Islet precursor cell (in vitro differentiated cells): ENCODE measurements at places on chromosomes 16 and 17.
A peak's percentile ranks its signal among the peaks of the same experiment; 100 is the strongest.

DNA sequence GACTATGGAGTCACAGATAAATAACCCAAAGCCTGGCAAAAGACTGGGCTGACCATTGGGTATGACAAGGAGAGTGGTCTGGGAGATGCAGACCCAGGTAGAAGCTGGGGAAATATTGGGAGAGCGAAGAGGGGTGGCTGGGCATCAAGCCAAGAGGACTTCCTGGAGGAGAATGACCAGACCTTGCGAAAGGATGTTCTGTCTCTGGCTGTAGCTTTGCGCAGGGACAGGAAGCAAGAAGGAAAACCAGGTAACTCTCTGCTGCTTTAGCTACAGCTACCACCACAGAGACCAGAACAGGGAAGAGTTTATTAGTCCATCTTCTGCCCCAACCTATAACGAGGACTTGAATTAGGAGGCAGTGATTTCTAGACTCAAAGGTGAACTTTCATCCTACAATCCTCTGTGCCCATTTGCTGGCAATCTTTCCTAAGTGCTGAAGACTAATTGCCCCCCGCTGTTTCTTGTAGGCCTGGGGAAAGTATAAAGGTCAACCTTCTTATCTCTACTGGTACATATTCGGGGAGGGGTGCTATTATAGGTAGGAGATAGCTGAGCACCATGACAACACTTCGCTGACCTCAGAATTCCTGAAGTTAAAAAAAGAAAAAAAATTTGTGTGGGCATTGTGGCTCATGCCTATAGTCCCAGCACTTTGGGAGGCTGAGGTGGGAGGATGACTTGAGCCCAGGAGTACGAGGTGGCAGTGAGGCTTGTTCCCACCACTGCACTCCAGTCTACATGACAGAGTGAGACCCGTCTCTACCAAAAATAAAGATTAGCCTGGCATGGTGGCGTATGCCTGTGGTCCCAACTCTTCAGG, 19.1 kb upstream of the KIFC3 start:
- no peak for DNase-seq

DNA sequence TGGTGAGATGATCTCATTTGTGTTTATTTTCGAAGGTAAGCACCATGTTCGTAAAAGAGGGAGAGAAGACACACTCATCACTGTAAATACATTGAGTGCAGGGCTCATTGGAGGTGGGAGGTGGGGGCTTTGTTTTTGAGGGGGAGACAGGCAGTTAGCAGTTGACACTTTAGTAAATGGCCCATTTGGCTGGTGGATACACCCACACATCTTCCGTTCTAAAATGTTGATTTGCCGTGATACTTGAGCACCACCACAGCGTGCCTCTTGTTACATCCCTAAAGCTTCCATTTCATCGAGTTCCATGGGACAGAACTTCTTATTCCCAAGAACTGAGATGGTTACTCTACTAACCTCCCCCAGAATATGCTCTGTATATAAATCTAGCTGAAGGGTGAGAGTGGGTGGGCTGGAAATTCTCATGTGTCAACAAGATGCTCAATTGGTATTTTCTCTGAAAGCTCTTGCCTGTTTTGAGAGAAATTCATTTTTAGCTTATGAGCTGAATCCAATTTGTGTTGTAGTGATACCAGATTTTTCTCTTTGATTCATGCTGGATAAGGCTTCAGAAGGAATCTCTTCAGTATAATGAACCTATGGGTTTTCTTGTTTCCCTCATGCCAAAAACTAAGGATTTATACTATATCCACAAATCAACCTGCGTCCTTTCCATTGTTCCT, 314.3 kb downstream of the RBFOX1 start:
- no peak for DNase-seq

DNA sequence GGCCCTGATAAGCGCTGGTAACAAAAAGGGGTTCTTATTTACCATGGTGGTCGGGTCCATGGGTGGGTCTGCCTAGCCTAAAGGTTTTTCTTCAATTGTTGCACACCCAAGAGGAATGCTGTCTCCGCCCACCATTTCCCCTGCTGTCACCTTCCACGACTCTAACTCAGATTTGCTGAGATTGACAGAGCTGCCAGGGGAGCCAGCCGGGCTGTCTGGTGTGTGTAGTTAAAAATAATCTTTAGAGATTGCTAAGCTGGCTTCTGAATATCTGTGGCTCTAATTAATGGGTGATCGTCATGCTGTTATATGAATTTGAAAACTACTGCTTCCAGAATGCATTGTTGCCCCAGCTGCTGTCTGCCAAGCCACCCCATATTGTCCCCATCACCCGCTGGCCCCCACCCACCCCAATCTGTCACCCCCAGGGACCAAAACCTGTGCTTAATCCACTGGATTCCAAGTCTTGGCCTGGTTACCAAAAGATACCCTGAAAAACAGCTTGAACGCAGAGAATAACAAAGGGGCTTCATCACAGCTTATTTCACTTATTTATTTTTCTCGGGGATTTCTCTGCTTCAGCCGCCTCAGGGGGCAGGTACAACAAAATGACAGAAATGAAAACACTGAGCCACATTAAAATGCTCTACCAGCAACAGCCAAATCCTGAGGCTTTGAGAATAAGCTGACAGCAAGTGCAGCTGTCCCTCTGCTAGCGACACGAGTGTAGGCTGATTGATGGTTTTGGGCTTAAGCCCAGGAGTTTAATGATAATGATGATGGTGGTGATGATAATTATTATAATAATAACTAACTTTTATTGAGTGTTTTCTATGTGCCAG, 46.1 kb upstream of the NLK start:
- no peak for DNase-seq

- DNase-seq = no peak
Observed at GRCh38 chr16:15640966-15641365, 2.0 kb downstream of the MARF1 start.

- DNase-seq = no peak
Observed at GRCh38 chr17:7835814-7836595, 2.0 kb downstream of the KDM6B start.

DNA sequence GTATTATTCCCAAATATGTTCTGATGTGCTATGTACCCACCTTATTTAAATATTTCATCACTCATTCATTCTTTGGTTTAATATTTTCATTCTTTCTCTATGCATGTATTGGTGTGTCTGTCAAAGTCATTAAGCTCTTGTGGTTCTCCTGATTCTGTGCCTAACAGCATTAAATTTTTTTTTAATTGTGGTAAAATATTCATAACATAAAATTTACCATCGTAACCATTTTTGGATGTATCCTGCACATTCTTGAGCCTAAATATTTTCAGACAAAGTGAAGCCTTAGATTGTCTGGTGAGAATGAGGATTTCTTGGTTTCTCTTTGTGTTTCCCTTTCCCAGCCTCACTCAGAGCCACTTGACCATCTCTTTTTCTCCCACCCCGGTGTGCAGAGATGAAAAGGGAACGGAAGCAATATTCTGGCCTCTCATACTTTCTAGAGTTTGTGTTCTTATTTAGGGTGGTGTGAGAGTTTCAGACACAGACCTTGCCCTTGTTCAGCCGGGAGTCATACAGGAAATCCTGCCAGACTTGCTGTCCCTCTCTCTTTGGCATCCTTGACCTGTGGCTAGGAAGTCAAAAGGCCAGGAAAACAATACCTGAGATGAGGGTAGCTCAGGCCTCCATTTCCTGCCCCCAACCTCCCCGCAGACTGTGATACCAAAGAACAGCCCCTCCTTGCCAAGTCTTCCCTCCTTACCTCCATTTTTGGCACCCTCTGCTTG, 4.9 kb downstream of the CCL5 start:
- DNase-seq = no peak

DNA sequence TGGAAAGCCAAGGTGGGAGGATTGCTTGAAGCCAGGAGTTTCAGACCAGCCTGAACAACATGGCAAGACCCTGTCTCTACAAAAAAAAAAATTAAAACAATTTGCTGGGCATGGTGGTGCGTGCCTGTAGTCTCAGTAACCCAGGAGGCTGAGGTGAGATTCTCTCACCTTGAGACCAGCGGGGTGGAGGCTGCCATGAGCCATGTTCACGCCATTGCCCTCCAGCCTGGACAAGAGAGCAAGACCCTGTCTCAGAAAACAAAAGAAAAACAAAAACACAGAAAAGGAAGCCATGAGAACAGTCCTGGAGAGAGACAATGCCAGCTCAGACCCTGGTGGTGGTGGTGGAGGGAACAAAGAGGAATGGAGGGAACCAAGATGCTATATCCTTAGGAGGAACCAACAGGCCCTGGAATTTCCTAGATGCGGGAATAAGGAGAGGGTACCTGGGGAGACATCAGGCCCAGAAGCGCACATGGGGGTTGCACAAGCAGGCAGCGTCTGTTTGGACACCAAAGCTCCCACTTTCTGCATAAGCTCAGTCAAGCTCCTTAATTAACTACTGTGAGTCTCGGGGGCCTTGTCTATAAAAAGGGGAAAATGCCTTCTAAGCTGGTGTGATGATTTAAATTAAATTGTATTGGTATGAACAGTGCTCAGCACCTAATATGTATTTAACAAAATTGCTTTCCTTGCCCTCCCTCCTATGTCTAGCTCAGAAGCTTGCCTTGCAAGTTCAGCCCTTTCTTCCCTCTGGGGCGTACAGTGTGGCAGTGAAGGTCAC, 143.8 kb downstream of the CCT6B start:
- DNase-seq = no peak

DNA sequence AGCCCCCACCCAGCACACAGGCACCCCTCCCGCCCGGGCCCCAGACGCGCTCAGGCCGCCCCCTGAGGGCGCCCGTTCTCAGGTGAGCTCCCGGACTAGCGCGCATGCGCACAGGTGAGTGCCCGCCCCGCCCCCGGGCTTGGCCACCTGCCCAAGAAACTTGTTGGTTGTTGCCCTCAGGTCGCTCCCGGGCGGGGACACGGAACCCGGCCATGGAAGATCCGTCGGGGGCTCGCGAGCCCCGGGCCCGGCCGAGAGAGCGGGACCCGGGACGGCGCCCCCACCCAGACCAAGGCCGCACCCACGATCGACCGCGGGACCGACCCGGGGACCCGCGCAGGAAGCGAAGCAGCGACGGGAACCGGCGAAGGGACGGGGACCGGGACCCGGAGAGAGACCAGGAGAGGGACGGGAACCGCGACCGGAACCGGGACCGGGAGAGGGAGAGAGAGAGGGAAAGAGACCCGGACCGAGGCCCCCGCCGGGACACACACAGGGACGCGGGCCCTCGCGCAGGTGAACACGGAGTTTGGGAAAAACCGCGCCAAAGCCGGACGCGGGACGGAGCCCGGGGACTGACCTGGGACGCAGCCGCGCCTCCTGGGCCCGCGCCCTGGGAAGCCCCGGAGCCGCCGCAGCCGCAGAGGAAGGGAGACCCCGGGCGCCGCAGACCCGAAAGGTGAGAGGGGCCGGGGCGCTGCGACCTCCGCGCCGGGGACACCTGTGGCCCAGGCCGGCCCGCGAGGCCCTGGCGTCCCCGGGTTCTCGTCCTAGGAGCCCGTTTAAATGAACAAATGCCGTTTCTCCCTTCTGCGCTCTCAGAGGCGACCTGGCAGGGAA, at the start of gene MARVELD3:
MARVELD3 (plus strand) TSS at position 167 of the 840 bp plus-strand sequence; CDS start at position 213, 46 bp downstream.
- DNase-seq = peak; percentile 87

DNA sequence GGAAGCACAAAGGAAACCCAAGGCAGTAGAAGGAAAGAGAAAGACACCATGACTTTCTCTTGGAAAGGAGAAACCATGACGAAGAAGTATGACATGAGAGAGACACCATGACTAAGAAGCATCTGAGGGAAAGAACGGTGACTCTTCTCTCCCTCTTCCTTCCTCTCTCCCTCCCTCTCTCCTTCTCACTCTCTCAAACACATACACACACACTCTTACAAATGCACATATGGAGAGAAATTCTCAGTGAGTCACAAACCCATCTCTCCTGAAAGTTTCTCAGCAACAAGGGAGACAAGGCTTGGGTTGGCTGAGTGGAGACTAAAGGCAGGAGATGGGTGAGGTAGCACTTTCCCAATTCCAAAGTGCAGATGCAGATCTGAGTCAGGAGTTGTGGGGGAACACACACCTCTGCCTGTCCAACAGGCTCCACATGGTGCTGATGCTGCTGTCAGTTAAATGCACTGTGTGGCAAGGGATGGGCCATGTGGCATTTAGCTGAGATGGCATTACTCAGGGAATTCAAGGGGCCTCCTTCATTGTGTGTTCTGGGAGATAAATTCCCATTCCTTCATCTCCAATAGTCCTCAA, 336.7 kb upstream of the C16orf82 start:
- no peak for DNase-seq

DNA sequence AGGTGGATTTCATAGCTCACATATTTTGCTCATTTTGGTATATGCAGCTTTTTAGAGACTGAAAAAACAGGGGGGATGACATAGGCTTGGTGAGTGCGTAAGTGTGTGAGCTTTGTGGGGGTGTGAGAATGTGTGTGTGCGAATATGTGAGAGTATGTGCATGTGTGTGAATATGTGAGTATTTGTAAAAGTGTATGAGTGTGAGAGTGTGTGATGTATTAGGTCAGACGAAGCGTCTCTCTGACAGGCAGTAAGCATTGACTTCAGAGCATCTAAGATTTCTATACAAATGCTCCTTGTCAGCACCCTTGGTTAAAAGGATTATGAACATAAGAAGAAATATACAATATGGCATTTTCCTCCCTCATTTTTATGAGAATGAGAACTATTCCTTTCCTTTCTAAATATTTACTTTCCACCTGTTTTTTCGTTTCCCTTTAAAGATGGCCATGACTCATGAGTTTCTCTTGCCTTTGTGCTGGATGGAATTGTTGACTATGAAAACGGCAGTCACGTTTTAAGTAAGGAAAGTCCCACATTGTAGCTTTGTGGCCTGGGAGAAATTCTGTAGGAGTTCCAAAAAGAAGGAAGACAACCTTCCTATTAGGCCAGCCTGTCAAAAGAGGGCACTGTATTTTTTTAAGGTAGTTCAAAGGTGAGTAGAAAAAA, 276.4 kb downstream of the FOXL1 start:
- DNase-seq = no peak

DNA sequence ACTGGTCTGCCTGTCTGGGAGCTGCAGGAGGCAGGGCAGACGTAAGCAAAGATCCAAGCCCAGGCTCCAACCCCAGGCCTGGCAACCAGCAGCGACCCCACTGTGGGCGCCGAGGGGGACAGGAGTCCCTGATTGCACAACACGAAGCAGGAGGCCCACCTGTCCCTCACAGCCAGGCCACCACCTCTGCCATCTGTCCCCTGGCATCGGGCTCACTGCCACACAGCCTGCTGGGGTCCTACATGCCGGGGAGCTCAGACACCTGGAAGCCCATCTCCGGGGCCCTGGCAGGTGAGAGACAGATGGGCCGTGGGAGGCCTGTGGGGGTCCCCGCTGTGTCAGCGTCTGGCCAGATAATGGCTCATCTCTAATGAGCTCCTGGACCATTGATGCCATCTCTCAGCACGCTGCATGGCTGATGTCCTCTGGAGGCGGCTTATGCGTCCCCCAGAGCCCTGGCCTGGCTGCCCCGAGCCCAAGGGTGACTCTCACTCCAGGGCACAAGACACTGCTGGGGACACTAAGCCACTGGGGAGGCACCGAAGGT, 11.3 kb upstream of the RASD1 start:
- DNase-seq = no peak

- no peak for DNase-seq
Observed at GRCh38 chr17:62101090-62101489, 36.0 kb upstream of the MED13 start.
